ENCODE measurements at places on chromosomes 1 and 21. TPM values are rescaled to one million over a fixed set of nuclear protein-coding genes. Genes with fewer than 3 reads are reported as not detected.

The HSPA6 gene
- total RNA-seq, result 1.0 TPM

GRCh38 chr1:19360016-19360415, 47.9 kb downstream of the SLC66A1 start:
- H3K27me3 ChIP-seq, result no peaks in the 10 kb centered on the region
- peaks cover 50% of the 10 kb centered on the region for H3K36me3 ChIP-seq
- H3K27ac ChIP-seq, result no peak overlapping the region
- H3K4me3 ChIP-seq, result no peak overlapping the region

DNA sequence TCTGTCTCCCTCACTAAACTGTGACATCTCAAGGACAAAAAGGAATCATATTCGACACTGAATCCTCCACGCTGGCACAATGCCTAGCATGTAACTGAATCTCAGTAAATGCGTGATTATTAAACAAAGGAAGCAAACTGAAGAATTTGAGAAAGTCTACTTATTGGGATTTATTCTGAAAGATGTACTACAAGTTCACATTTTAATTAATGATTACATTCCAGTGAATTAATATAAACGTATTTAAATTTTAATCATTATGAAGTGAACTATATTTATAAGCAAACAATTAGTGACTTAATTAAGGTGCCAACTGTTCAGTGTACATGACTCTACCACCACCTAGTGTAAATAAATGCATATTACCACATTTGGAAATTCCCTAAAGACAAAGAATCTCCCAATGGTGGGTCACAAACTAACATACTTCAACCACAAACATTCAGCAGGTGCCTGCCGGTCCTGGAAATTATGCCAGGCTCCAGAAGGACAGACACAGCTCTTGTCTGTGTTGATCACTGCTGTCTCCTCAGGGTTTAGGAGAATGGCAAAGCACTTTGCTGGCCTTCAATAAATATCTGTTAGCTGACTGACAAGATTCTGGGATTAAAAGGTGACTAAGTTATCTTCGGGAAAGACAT, 56.3 kb downstream of the SMYD3 start:
- H3K27ac ChIP-seq, result no peak overlapping the region
- no peaks in the 10 kb centered on the region for H3K4me1 ChIP-seq
- no peak for DNase-seq
- no peaks in the 10 kb centered on the region for H3K36me3 ChIP-seq
- H3K27me3 ChIP-seq, result no peaks in the 10 kb centered on the region

DNA sequence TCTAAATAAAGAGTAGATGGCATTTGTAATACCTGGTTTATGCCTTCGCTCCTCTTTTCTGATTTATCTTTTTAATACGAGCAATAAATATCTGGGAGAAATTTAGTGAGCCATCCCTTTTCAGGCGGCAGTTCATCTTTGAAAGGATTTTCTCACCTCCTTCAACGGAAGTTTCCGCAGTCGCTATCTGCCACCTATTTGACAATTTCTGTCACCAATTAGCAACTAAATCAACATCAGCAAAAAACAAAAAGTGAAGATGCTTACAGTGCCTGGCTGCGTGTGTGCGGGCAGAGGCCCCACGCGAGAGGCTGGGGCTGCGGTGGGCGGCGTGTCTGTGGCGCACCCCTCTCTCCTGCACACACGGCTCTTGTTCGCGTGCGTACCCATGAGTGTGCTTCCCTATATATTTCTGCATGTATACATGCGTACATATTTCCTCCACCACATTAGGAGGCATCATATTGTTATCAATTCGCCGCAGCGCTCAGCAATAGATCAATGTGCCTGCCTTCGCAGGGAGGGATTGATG, 117.3 kb upstream of the BARHL2 start:
- H3K36me3 ChIP-seq, result no peaks in the 10 kb centered on the region
- no peak for DNase-seq
- no peak overlapping the region for H3K4me3 ChIP-seq
- H3K27me3 ChIP-seq, result peaks cover 79% of the 10 kb centered on the region
- peaks cover 26% of the 10 kb centered on the region for H3K4me1 ChIP-seq

The PLA2G4A gene
- total RNA-seq, result not detected

DNA sequence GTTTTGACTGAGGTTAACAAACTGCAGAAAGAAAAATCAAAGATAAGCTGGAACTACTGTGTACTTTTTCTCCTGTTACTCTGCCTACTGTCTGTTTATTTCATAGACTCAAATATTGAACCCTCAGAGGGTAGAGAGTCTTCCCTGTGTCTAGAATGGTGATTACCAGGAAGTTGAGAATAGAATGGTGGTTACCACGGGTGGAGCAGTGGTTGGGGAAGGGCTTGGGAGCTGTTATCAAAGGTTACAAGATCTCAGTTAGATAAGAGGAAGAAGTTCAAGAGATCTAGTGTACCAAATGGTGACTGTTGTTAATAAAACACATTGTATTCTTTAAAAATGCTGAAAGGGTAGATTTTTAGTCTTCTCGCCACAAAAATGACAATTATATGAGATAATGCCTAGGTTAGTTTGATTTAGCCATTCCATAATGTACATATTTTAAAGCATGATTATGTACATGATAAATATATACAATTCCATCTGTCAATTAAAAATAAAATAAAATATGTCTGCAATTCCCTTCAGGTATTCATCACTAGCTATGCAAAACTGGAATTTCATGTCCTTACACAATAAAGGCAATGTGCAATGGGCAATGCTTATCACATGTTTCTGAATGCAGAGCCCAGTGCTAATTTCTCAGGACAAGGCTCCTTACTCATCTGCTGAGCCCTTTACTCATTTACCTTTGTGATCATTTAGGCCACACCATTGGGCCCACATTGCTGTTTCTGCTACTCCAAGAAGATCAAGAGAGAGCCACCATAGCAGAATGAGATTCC, 474.3 kb upstream of the CAMK1G start:
- no peaks in the 10 kb centered on the region for H3K4me1 ChIP-seq
- H3K4me3 ChIP-seq, result no peak overlapping the region
- no peak for DNase-seq

DNA sequence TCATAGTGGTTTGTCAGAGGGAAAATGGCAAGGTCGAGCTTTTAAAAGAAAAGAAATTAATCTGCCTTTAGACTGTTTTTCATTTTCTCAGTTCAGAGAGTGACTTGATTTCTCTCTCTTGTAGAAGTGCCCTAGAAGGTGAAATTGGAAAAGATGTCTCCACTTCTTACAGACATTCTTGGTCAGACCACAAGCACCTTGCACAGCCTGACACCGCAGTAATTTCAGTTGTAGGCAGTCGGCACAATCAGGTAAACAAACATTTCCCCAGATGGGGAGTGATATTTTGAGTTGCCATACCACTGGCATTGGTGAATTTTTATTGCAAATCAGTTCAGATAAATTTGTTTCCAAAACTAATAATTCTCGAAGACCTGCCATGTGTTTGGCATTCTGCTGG, 86.8 kb downstream of the PHTF1 start:
- peaks cover 3% of the 10 kb centered on the region for H3K36me3 ChIP-seq
- no peak overlapping the region for H3K4me3 ChIP-seq

GRCh38 chr1:158121604-158122254, 59.0 kb upstream of the CD1D start:
- H3K4me3 ChIP-seq, result no peak overlapping the region
- no peaks in the 10 kb centered on the region for H3K36me3 ChIP-seq
- H3K27me3 ChIP-seq, result peaks cover 21% of the 10 kb centered on the region
- H3K27ac ChIP-seq, result no peak overlapping the region

DNA sequence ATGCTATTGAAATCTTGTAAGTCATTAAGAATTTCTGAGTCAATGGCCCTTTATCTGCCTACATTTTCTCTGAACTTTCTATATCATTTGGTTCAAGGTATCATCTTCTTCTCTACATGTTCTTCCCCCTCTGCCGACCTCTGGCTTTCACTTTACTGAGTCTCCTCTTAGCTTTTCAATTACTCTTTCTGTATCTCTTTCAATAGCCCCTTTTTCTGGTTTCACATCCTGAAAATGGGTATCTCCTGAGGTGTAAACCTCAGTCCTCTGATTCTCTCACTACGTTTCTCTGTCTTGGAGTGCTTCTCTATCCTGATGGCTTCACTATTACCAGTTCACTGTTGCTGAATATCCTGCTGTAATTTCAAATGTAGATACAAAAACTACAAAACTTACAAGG, 98.9 kb downstream of the LYST start:
- H3K27ac ChIP-seq, result no peak overlapping the region
- no peak overlapping the region for H3K4me3 ChIP-seq
- H3K27me3 ChIP-seq, result no peaks in the 10 kb centered on the region
- H3K36me3 ChIP-seq, result peaks cover 9% of the 10 kb centered on the region
- H3K4me1 ChIP-seq, result no peaks in the 10 kb centered on the region
- DNase-seq, result no peak

- H3K36me3 ChIP-seq, result no peaks in the 10 kb centered on the region
- H3K27me3 ChIP-seq, result no peaks in the 10 kb centered on the region
- H3K4me3 ChIP-seq, result no peak overlapping the region
- H3K4me1 ChIP-seq, result peaks cover 7% of the 10 kb centered on the region
- no peak overlapping the region for H3K27ac ChIP-seq
Measured at GRCh38 chr1:248805876-248806275, 19.8 kb downstream of the SH3BP5L start.

GRCh38 chr1:235502601-235503402, 1.4 kb downstream of the B3GALNT2 start:
- no peaks in the 10 kb centered on the region for H3K27me3 ChIP-seq
- no peak for DNase-seq
- peaks cover 15% of the 10 kb centered on the region for H3K4me1 ChIP-seq
- H3K27ac ChIP-seq, result no peak overlapping the region

DNA sequence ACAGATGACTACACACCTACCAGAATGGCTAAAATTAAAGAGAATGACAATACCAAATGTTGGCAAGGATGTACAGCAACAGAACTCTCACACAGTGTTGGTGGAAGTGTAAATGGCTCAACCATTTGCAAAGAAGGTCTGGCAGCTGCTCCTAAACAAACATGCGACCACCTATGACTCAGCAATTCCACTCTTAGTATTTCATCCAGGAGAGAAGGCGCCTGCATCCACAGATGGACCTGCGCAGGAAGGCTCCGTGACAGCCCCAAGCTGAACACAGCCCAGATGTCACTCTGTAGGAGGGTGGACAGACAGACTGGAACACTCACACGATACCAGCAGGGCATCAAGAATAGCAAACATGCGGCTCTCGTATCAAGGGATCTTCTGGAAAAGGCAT, 6.7 kb downstream of the PTTG1IP start:
- H3K36me3 ChIP-seq, result peaks cover 42% of the 10 kb centered on the region
- DNase-seq, result no peak
- peaks cover 84% of the 10 kb centered on the region for H3K4me1 ChIP-seq
- H3K27me3 ChIP-seq, result no peaks in the 10 kb centered on the region
- H3K4me3 ChIP-seq, result no peak overlapping the region
- no peak overlapping the region for H3K27ac ChIP-seq

- H3K4me1 ChIP-seq, result no peaks in the 10 kb centered on the region
- H3K27ac ChIP-seq, result no peak overlapping the region
- H3K27me3 ChIP-seq, result no peaks in the 10 kb centered on the region
- DNase-seq, result no peak
Measured at GRCh38 chr21:35394634-35395369, 345.7 kb upstream of the RUNX1 start.

Measured in CD4-positive, alpha-beta T cell (primary cell).